ENCODE measurements at places on chromosomes 7 and 10.

GRCh38 chr7:57432583-57432982 is 17.4 kb upstream of the ZNF716 start:
- no peak for DNase-seq

- DNase-seq, result no peak
Measured at GRCh38 chr10:83572036-83572435, 567.3 kb upstream of the GHITM start.

DNA sequence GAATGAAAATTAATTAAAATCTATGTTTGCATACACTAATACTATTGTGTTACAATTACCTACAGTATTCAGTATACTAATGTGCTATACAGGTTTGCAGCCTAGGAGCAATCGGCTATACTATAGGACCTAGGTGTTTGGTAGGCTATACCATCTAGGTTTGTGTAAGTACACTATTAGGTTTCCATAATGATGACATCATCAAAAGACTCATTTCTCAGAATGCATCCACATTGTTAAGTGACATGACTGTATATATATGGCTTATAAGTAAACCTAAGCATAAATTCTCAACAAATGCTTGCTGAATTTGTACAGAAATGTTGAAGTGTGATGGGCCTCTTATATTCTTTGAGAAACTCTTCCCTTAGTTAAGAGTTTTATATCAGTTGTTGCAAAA is 206.5 kb upstream of the ZWINT start:
- DNase-seq, result no peak

DNA sequence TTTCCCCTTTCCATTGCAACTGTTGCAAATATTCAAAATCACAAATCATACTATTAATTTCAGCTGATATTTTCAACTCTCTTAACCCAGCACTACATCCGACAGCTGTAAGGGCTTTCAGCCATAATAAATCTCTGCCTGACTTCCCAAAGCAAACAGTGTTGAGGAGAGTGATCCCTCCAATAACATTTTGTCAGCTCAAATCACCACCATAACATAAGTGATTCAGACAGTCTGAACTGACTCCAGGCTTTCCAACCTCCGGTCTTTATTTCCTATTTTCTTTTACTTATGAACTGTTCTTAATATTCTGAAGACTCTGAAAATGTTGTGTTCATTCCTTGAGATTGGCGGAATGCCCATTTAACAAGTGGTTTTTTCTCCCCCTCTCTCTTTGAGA is 1085.9 kb downstream of the GATA3 start:
- no peak for DNase-seq

GRCh38 chr7:29229066-29229465 is 34.5 kb downstream of the CHN2 start:
- no peak for DNase-seq

GRCh38 chr10:57014758-57015157 is 653.7 kb upstream of the ZWINT start:
- no peak for DNase-seq

DNA sequence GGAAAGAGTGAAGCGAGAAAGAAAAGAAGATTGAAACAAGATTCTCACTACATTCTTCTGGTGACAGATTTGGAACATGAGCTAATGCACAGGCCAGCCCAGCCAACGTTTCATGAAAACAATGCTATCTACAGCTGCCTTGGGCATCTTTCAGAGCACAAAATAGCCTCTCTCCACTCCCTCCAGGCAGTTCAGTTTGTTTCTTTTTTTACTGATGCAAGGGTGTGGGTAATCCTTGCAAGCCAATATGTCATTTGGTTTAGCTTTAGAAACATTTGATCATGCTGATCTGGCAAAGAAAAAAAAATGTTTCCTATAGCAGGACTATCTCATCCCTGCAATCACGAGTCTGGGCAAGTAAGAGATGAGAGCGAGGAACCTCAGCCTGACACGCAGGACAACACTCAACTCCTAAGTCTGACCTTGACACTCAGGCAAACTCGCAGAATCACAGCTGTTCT is 35.9 kb downstream of the SVIL start:
- no peak for DNase-seq

DNA sequence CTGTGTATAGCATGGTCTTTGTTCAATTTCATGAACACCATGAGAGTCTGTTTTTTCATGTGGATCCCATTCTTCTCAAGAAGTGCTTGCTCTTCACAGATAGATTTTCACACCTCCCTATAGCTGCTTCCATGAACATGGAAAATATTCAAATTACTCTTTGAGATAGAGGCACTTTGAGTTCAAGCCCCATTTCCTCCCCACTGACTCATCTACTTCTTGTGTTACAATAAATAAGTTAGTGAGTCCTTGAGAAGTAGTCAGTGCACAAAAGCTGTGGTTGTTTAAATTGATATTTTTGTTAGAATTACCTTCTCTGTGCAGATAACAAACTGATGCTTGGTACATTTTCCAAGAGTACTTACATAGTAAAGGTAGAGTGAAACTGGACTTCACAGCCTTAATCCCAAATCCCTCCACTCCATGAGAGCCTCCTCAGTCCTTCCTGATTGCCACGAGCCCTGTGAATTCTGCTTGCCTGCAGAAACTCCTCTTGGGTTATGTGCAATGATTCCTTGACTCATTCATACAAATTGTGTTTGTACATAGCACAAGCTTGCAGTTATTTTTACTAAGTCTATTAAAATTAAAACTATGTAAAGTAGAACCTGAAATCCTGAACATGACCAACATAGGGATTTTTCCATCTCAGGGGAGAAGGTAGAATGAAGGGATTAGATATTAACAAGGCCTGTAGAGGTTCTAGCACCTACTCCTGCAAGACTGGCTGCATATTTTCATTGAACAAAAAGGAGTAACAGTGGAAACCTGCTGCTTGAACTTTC is 496.2 kb downstream of the TNS3 start:
- no peak for DNase-seq

GRCh38 chr7:150317748-150318444 is 5.3 kb upstream of the LRRC61 start:
- no peak for DNase-seq

- no peak for DNase-seq
Measured at GRCh38 chr7:35694161-35694783, 663 bp downstream of the HERPUD2 start.

- DNase-seq, result no peak
Measured at GRCh38 chr10:65827359-65827758, 1098.5 kb upstream of the LRRTM3 start.

GRCh38 chr7:42347616-42348015 is 110.6 kb upstream of the GLI3 start:
- DNase-seq, result no peak

DNA sequence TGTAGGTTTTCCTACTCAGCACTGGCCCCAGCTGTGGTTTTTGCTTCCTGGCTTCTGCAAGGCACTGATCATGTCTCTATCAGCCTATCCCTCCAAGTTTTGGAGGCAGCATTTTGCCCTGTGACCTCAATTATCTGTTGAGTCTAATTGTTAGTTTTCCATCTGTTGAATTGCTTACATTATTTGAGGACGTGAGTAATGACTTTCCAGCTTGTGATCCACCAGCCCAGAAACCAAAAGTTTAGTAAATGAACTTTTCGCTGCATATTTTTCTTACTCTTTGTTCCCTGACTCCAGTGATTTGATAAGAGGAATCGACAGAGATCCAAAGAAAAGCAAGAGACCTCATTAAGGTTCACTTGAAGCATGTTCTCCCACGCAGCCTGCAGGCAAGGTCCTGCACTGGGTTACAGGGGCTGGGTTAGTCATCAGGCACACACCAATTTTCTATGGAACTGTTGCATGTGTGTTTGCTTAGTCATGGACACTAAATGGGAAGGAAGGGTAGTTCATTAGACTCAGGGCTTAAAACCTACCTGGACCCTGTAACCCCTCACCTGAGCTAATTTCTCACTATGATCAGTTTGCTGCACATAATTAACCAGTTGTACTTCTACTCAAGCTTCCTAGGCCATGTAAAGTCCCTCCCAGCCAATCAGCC is 57.2 kb downstream of the AKR1E2 start:
- DNase-seq, result no peak

All from kidney (tissue), 22 donors.